ENCODE measurements at places on chromosomes 16 and 17. TPM values are rescaled to one million over a fixed set of nuclear protein-coding genes. Genes with fewer than 3 reads are reported as not detected.

DNA sequence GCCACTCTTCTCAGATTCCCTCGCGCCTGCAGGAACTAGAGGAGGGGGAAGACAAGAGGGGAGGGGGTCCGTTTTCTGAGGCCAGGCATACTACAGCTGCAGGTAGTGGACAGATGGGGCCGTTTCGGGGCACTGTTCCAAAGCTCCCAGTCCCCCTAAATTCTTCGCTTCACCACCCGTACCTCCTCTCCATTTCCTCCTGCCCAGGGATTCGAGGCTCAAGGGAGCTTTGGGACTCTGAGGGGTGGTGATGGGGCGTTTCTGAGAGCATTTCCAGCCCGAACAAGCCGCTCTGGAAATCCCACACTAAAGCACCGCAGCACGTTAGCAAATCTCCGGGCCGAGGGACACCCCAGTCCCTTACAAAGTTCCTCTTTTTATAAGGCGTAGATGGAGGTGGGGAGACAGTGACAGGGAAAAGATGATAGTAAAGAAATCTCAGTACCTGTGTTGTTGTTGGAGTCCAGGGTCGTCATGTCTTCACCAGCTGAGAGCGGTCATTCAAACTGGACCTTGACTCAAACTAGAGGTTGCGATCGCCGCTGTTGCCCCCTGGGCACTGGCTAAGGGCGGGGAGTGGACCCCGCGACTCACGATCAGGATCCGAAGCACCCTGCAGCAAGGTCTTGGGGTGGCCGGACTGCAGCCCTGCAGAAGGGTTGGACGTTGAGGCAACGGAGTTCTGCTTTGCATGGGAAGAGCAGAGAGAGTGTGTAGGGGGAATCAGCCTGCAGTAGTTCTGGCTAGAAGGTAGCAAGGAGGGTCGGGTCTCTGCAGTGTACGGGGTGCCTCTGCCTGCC, 570 bp downstream of the NR1D1 start:
- H3K4me3 ChIP-seq: peak overlapping the region; percentile 83
- H3K4me1 ChIP-seq: peaks cover 69% of the 10 kb centered on the region
- H3K27me3 ChIP-seq: no peaks in the 10 kb centered on the region
- no peak for DNase-seq

DNA sequence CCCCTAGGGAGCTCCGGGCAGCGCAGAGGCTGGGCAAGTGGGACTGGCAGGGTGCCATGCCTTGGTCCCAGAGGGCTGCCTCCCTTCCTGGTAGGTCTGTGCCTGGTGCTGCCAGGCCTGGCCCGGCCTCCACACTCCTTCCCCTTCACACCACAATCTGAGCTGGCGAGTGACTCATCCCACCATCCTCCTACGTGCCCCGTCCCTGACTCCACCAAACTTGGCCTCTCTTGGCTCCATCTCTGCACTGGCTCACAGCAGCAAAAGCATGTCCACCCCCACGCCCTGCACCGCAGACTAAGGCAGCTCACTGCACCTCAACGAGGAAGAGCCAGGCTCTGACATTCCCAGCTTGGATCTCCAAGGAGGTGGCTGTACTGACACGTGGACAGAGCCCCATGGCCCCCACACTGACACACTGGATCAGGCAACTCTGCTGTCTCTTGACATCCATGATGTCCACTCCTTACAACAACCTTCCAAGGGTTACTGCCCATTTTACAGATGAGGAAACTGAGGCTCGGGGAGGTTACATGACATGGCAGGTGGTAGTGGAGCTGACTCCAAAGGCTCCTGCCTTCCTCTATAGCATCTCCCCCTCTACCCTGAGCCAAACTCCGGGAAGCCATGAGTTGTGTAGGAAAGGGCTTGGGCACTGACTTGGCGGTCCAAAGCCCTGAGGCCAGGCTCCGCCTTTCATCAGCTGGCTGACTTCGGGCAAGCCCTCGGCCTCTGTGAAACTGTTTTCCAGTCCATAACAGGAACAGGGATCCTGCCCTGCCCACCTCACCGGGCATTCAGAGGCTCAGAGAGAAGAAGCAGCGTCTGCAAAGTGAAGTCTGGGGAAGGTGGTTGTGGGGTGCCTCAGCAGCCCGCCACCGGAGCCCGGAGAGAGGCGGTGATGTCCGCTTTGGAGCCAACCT, 20.1 kb upstream of the KRT19 start:
- no peaks in the 10 kb centered on the region for H3K36me3 ChIP-seq
- DNase-seq: no peak
- peaks cover 33% of the 10 kb centered on the region for H3K4me1 ChIP-seq
- H3K27me3 ChIP-seq: no peaks in the 10 kb centered on the region
- peak overlapping the region; percentile 0 for H3K27ac ChIP-seq
- no peak overlapping the region for H3K4me3 ChIP-seq

- DNase-seq: no peak
- no peak overlapping the region for H3K4me3 ChIP-seq
- peaks cover 53% of the 10 kb centered on the region for H3K27me3 ChIP-seq
- no peaks in the 10 kb centered on the region for H3K36me3 ChIP-seq
Measured at GRCh38 chr16:66425651-66426050, 1.4 kb upstream of the BEAN1 start.

DNA sequence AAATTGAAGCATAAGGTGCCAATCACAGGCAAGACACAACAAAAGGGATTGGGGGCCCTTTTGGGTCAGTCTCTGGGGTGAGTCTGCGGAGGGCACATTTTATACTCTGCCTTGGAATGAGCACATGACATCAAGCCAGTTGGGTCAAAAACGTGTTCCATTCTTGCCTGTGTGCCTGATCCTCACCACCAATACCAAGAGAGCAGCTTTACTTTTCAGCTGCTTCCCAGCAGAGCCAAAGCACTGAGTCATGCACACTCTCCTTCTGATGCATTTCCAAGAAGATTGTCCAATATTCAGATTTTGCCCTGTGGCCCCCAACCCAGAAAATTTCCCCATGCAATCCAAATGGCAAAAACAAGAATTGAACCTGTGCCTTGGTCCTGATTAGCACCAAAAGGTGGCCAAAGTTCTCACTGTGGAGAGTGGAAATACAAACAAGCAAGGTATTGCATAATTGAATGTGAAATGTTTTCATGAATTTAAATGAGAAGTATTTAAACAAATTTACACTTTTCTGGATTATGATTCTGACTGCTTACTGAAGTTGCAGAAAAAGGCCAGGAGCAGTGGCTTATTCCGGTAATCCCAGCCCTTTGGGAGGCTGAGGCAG, 217.8 kb upstream of the SOX9 start:
- H3K4me3 ChIP-seq: no peak overlapping the region
- DNase-seq: no peak
- no peak overlapping the region for H3K27ac ChIP-seq

GRCh38 chr17:18236494-18236893, 11.1 kb downstream of the LLGL1 start:
- no peak overlapping the region for H3K27ac ChIP-seq
- no peak for DNase-seq
- peaks cover 15% of the 10 kb centered on the region for H3K4me1 ChIP-seq

DNA sequence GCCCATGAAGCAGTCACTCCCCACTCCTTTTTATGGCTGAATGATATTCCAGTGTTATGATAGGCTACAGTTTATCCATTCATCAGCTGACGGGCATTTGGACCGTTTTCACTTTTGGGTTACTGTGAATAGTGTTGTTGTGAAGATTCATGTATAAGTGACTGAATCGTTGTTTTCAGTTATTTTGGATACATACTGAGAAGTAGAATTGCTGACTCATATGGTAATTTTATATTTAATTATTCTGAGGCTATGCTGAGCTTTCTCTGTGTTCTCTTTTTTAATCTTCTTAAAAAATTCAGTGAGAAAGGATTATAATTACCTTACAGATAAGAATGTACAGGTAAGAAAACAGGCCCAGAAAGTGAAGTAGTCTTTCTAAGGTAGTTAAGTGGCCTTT, 117.9 kb upstream of the MPHOSPH6 start:
- no peaks in the 10 kb centered on the region for H3K4me1 ChIP-seq
- H3K4me3 ChIP-seq: no peak overlapping the region

DNA sequence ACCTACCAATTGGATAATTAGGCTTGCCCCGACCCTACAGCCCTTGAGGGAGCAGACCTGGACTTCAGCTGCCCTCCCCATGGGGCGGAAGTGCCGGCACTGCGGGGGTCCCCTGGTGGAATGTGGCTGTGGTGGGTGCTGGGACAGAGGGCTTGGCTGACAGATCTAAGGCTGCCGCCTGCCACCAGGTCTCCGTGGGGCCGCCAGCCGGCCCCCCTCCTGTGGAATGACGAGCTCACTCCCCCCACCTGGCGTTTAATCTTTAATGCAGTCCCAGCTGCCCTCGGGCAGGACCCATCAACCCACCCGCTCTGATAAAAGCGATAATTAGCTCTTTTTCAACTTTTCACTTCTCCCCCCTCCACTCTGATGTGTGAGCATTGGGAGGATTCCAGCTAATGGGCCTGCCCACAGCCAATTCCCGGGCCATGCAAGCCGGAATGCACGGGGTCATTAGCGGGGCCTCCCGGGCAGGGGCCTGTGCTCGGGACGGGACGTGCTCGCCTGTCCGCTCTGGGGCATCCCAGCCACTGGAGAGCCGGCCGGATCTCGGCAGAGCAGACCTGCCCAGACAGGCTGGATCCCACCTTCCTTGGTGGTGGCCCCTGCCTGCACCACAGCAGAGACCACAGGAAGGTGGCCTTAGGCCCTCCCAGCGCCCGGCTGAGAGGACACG, 28.3 kb upstream of the GOSR2 start:
- H3K27ac ChIP-seq: no peak overlapping the region
- no peak overlapping the region for H3K4me3 ChIP-seq
- no peaks in the 10 kb centered on the region for H3K27me3 ChIP-seq
- H3K36me3 ChIP-seq: no peaks in the 10 kb centered on the region

GRCh38 chr16:11796227-11797165, 562 bp downstream of the ZC3H7A start:
- H3K4me1 ChIP-seq: peaks cover 41% of the 10 kb centered on the region
- peaks cover 8% of the 10 kb centered on the region for H3K36me3 ChIP-seq
- H3K4me3 ChIP-seq: peak overlapping the region; percentile 83
- no peaks in the 10 kb centered on the region for H3K27me3 ChIP-seq
- no peak for DNase-seq
- H3K27ac ChIP-seq: peak overlapping the region; percentile 91

DNA sequence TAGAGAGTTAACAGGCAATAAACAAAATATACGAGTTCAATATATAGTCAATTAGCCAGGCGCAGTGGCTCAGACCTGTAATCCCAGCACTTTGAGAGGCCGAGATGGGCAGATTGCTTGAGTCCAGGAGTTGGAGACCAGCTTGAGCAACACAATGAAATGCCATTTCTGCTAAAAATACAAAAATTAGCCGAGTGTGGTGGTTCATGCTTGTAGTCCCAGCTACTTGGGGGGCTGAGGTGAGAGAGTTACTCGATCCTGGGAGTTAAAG, 69.8 kb upstream of the TOB1 start:
- DNase-seq: no peak
- H3K4me3 ChIP-seq: no peak overlapping the region

- peaks cover 50% of the 10 kb centered on the region for H3K4me1 ChIP-seq
- DNase-seq: no peak
- H3K4me3 ChIP-seq: no peak overlapping the region
- H3K27me3 ChIP-seq: no peaks in the 10 kb centered on the region
- peak overlapping the region; percentile 86 for H3K27ac ChIP-seq
Measured at GRCh38 chr16:66515596-66516508, 34.1 kb downstream of the TK2 start.

DNA sequence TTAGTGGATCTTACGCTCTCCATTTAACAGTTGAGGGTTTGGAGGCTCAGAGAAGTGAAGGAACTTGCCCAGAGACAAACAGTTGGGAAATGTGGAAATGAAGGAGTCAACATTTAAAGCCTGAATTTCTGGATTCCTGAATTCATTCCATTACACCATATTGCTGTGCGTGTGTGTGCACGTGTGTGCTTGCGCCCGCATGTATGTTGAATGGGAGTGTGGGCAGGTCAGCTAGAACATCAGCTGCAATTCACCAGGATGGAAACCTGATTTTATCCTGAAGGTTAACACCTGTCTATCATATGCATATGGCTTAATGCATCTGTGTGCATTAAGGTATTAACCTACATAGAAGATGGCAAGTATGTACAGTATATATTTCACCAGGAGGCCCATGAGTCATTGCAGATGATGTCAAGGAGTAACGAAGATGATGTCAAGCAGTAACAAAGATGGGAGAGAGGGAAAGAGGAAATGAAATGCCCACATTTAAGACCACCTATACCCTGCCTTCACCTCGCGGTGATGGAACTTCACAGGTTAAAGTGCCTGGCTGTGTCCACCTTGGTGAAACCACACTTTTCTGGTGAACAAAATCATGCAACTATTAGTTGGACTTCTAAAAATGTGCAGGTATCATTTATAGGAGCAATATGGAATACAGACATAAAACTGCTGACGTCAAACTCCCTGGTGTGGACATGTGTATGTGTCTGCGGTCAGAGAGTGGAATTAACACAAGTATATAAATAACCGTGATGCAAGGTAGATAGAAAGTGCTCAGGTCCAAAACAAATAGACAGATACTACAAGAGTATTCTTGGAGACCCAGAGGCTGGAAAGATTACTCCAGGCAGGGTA, 832 bp upstream of the ADAP2 start:
- no peak overlapping the region for H3K27ac ChIP-seq
- peaks cover 10% of the 10 kb centered on the region for H3K4me1 ChIP-seq
- DNase-seq: no peak
- H3K36me3 ChIP-seq: no peaks in the 10 kb centered on the region
- H3K27me3 ChIP-seq: peaks cover 45% of the 10 kb centered on the region

DNA sequence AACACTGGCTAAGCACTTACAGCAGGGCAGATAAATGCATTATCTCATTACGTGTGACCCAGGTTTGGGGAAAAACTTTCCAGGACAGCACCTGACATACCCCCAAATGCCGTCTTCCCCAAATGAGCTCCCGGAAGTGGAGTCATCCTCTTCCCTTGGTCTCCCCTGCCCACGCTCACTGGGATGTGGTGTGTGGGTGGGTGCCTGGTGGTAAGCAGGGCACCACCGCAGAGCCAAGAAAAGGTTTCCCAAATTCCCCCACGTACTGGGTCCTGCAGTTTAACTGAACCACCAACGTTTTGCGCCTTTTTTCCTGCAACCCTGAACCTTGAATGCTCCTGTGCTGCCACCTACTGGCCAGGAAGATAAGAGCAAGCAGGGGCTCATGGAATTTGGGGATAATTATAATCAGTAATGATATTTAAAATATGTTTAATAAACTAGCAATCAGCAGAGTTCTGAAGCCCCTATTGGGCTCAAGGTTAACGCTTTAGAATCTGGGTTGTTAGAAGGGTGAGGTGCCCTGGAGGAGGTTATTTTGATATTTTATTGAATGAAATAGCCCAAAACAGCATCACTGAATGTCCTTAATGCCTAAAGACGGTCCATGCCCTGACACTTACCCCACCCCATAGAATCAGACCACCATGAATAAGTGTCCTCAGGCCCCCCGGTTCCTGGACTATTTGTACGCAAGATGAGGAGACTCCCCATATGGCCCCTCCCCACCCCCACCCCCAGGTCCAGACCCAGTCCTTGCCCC, 8.0 kb downstream of the SPPL2C start:
- H3K4me3 ChIP-seq: no peak overlapping the region
- peaks cover 12% of the 10 kb centered on the region for H3K4me1 ChIP-seq
- peaks cover 6% of the 10 kb centered on the region for H3K36me3 ChIP-seq
- H3K27me3 ChIP-seq: peaks cover 3% of the 10 kb centered on the region
- H3K27ac ChIP-seq: no peak overlapping the region

- no peaks in the 10 kb centered on the region for H3K4me1 ChIP-seq
- no peak overlapping the region for H3K4me3 ChIP-seq
- H3K36me3 ChIP-seq: no peaks in the 10 kb centered on the region
- H3K27me3 ChIP-seq: no peaks in the 10 kb centered on the region
- no peak overlapping the region for H3K27ac ChIP-seq
Measured at GRCh38 chr16:69057400-69058378, 47.8 kb upstream of the HAS3 start.

PPY gene
- total RNA-seq: not detected

OTOA gene
- total RNA-seq: 0.61 TPM

ANKRD13B gene
- 10.6 TPM for total RNA-seq

SLFN14 gene
- 1.4 TPM for total RNA-seq

PRAC2 gene
- total RNA-seq: not detected

GLIS2 gene
- total RNA-seq: 4.9 TPM

Measured in spinal cord (tissue), 10 donors.